Mesenteric fat pad (tissue), 1 donor: ENCODE measurements at places on chromosomes 7 and 10. TPM values are rescaled to one million over a fixed set of nuclear protein-coding genes. Genes with fewer than 3 reads are reported as not detected.

DNA sequence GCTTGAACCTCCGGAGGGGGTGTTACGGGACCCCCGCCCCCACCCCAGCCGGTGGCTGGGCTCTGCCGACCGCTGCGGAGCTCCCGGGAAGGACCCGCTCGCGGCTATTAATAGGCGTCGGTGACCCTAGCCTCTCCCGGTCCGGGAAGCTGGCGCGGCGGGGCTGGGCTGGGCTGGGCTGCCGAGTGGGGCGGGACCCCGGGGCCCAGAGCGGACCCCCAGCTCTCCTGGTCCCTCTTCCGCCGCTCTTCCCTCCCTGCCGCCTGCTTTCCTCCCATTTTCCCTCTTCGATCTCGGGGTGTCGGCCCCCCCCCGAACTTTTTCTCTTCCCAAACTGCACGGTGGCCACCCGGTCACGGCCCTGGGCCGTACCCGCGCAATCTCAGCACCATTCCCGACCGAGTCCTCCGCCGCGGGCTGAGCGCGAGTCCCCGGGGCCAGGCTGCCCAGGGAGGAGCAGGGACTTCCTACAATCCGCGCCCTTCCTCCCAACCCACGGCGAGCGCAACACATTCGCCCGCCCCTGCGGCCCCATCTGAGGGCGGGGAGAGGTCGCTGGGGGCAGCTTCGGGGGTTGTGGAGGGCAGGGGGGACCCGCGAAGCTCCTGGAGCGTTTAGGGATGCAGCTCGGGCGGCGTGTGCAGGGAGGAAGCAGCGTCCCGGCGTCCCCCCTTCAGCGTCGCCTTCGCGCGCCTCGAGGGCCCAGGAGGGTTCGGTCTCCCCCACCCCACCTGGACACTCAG is 3.1 kb upstream of the ELFN1 start:
- DNase-seq = peak; percentile 88

DNA sequence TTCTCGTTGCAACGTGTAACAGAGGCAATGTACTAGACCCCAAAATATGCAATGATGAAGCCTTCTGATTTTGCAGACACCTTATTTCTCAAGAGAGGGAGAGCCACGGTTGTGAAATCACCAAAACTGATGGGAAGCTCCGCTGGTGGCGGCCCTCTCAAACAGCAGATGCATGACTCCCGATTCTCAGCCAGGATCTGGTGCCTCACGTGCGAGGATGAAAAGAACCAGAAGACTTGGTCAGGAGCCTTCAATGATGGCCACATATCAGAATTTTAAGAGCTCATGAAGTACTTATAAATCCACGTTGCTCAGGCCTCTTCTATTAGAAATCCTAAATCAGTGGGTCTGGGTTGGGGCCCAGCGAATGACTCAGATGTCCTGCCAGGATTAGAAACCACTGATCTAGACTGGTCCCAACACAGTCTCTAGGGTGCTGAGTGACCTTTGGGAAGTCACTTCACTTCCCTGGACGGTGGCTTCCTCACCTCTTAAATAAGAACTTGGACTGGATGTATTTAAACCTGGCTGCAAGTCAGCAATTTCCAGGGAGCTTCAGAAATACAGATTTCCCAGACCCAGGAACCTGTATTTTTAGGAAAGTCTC is 41.9 kb upstream of the FAM180A start:
- DNase-seq = no peak

The TMEM236 gene
- total RNA-seq = 3.0 TPM

GRCh38 chr10:46317889-46318288 is 31.1 kb downstream of the ANTXRL start:
- DNase-seq = no peak

The KCNIP2 gene
- total RNA-seq = 151 TPM
